ENCODE measurements at places on chromosomes 11 and 22.

DNA sequence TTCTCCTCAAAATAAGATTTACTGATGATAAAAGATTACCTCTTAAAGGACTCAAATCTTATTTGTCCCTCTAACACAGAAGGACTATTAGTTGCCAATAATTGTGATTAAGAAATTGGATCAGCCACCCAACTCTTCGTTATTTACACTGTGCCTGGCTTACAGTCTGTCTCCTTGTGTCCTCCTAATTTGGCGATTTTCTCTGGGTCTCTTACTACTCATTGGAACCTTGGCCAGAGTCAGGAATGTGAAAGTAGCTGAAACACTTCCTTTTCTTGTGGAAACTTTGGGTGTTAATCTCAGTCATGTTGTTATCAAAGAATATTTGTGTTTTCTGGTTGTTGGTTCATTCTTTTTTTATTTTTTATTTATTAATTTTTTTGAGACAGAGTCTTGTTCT lies 83.2 kb downstream of the TEAD1 start:
- DNase-seq, result no peak

- DNase-seq, result no peak
These were observed 66.9 kb downstream of the CYTH4 start for GRCh38 chr22:37349043-37349814.

DNA sequence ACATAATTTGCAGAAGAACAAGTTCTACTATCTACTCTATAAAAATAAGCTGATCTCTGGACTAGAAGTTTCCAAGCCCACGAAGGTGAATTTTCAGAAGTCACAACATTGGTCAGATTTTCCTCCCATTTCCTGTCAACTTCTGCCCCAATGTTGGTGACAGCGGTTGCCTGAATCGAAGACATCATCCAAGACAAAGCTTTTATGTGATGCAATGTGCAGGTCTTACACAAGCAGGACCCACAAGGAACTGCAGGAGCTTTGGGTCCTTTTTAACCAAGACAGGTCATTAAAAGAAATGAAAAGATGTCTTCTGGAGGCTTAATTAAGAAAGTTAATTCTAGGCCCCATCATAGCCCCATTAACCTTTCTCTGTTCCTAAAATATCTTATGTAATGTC lies 125.6 kb upstream of the BLID start:
- DNase-seq, result no peak

- DNase-seq, result no peak
These were observed 117.3 kb downstream of the EHF start for GRCh38 chr11:34738237-34738636.

- no peak for DNase-seq
These were observed 5.5 kb downstream of the CD59 start for GRCh38 chr11:33730716-33731115.

DNA sequence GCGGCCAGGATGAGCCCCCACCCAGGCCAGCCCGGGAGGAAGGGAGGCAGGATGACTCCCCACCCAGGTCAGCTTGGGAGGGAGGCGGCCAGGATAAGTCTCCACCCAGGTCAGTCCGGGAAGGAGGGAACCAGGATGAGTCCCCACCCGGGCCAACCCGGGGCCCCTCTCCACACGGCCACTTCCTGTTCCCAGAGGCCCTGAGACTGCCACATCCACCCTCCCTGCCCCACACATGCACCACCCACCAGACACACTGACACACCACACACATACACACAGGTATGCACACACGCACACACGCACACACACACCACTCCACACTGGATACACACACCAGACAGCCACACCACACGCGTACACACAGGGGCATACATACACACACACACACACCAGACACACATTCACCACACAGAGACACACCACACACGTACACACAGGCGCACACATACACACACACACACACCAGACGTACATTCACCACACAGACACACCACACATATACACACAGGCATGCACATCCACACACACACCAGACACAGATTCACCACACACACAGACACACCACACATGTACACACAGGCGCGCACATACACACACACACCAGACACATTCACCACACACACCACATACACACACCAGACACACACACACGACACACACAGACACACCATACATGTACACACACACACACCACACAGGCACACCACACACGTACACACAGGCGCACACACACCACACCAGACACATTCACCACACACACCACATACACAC lies 84.9 kb upstream of the PRR5 start:
- DNase-seq, result no peak

Data from cortex of kidney (tissue), 1 donor.